Epithelial cell of prostate (primary cell): ENCODE measurements at places on chromosomes 5 and 9.

GRCh38 chr9:86246752-86247161, 12.7 kb downstream of the C9orf153 start:
- no peak for DNase-seq

- no peak for DNase-seq
Observed at GRCh38 chr9:129761901-129762369, 9.1 kb upstream of the PTGES start.

DNA sequence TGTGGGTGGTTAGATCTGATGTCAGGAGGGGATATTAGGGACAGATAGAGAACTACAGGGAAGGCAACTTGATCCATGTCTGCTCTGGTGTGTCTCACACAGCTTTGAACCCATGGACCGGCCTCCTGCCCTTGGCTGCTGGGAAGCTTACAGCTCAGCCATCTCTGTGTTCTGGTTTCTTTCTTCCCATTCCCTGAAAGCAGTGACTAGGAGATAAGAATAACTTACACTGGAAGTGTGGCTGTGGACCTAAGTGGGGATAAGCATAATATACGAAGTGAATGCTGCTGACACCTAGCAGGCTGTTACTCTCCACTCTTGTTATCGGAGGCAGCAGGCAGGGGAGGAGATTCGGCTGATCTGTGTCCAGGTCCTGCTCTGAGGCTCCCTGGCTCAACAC, 282.3 kb upstream of the TUT7 start:
- no peak for DNase-seq

DNA sequence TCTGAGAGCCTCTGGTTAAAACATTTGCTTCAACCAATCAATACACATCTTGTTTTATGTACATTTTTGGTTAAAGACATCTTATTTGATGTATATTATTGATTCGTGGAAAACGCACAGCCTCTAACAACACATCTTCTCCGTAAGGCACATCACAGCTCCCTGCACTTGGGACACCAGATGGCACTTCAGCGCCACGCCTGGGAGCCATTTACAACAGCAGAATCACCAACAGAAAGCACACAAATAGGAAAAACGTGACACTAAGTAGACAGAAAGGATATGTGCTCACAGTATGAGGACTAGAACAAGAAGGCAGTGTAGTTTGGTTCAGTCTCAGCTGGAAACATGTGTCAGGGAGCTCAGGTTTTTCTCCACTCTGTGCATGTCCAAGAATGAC, 199.7 kb downstream of the ROR2 start:
- DNase-seq: no peak

DNA sequence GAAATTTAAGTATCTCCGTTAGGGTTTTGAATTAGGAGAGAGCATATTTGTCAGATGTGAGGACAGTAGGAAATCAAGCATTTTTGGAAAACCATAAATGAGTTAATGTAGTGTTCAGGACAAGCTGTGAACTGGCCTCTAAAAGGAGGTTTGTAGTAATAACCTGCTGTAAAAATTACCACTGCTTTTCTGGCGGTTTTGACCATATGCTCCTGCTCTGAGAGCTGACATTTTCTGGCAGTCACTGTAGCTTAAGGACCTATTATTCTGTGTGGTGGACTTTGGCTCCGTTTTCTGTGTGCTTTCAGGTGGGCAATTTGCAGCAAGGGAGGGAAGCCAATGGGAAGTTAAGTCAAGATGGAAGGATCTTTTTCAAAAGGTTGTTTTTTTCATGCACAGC, 111.1 kb downstream of the SGCD start:
- DNase-seq: no peak

DNA sequence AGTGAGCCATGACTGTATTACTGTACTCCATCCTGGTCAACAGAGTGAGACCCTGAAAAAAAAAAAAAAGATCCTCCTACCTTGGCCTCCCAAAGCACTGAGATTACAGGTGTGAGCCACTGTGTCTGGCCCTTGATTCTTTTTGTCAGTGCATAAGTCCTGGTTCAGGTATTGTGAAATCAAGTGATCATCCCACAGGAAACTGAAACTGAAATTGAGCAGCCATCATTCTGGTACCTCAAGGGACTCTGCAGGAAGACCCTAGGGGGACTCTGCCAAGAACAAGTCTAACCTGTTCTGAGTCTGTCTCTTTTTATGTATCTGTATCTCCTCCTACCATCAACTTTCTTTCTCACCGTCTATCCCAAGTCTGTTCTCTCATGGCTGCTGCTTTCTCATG, 1.9 kb upstream of the DCAF10 start:
- no peak for DNase-seq

- no peak for DNase-seq
Observed at GRCh38 chr5:104513640-104514072, 951.1 kb upstream of the NUDT12 start.

GRCh38 chr5:157710882-157711281, 20.3 kb upstream of the THG1L start:
- no peak for DNase-seq

- no peak for DNase-seq
Observed at GRCh38 chr9:134624621-134625181, 16.9 kb upstream of the COL5A1 start.

GRCh38 chr9:116686693-116687073, 422 bp upstream of the TRIM32 start:
- no peak for DNase-seq

- no peak for DNase-seq
Observed at GRCh38 chr5:52794519-52794918, 6.8 kb downstream of the ITGA1 start.

DNA sequence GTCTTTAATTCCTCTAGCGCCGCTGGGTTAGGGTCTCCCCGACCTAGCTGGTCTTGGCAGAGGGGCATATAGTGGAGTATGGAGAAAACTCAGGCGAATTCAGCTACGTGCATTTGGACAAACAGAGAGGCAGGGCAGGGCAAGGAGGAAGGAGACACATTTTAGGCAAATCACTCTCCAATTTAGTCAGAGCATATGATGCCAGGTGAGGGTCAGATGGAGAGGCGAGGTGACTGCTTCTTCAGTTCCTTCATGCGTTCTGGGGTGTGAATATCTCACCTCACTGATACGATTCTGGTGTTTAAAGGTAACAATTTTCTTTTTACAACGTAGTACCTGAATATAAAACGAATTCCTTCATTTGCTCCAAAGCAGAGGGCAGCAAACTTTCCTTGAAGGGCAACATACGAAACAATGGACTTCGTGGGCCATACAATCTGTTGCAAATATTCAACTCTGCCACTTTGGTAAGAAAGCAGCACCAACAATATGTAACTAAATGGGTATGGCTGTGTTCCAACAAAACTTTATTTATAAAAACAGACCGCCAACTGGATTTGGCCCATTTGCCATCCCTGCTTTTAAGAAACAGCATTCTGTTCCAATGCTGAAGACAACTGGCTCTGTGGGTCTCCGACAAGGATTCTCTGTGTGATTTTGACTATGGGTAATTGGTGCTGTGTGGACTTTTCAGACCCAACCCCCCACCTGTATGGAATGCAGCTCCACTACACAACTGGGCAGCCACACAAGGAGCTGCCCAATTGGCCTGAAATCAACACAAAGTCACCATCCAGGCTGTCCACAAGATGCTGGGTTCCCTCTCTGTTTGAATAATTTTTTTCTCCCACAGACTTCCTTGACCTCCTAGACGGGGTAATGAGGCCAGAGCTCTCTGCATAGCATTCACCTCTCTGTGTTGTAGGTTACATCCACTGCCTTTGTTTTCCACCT, 53.8 kb downstream of the RAPGEF1 start:
- DNase-seq: no peak

DNA sequence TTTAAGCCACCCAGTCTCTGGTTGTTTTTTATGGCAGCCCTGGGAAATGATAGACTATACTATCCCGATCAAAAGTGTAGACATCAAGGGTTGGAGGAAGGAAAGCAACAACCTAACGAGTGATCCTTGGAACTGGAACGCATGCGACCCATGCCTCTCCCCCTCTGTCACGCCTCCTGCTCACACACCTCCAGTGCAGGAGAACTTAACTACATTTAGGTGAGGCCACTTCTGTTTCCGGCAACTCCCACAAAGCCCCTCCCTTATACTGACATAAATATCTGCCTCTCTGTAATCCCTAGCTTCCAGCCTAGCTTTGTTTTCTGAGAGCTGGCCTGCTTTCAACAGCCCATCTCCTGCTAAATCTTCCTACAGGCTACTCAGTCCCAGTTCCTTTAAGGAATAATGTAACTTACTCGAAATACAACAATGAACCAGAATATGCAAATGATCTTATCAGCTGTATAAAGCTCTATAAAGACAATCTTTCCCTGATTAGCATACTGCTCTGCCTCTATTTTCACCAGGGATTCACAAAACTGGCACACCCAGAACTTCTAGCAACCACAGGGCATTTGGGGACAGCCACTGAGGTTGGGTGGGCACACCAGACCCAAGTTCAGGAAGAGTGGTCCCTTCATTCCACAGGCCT, 73.9 kb downstream of the GABBR2 start:
- no peak for DNase-seq

GRCh38 chr5:123434796-123435195, 11.6 kb upstream of the CEP120 start:
- DNase-seq: no peak

- no peak for DNase-seq
Observed at GRCh38 chr5:129249886-129250285, 155.3 kb downstream of the ISOC1 start.

DNA sequence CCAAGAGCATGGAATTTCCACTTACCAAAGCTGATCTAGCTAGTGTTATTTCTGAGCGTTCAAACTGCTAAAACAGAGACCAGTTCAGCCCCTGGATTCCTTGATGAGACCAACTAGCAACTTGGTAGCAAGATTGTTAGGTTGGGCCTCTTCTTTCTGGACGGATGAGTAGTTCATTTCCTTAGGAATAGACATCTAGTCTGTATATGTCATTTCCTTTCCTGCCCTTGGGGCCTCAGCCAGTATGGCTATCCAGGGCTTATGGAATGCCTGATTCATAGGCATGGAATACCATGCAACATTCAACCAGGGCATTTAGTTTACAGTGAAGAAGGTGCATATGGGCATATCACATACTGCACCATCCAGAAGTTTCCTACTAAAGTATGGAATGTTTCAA, 14.5 kb upstream of the LPAR1 start:
- no peak for DNase-seq

DNA sequence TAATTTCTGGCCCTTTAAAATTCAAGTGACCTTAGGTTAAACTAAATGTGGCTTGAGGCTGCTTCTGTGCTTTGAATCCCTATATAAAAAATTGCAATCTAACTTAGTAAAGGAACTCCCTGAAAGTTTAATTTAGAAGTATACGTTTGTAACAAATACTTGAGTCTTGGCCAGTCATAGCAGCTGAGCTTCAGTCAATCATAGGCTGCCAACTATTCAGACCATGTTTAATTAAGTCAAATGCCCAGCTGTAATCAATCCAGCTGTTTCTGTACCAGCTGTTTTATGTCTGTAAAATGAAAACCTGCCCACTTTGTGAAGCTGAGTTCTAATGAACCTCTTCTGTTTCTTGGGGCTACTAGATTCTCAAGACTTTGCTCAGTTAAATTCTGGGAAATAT, 760.1 kb downstream of the MAT2B start:
- DNase-seq: no peak

DNA sequence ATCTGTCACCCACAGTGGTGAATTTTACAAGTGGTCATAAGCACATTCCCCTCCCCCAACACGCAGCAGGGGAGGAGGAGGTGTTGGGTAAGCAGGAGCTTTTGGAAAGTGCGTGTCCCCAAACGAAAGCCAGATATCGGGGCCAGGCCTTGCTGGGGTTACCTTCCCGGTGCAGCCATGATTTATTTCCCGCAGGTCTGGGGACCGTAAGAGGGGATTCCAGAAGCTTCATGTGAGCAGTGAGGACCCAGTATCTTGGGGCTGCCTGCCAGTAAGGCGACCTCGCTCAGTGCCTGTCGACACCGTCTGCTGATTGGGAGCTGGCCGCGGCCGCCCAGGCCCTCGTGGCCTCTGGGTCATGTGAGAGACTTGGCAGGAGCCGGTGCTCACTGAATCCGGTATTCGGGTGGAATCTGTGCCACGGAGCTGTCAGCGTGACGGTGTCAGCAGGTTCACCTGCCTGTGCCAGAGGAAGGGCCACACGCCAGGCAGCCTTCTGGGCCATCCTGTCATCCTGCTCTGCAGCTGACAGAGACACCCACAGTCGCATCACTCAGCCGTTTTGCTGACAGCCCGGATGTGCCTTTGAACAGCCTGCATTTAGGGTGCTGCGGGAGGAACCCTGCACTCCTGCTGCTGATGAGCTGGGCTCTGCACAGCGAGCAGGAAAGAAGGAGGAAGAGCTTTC, 37.3 kb downstream of the SEC61B start:
- no peak for DNase-seq

- no peak for DNase-seq
Observed at GRCh38 chr5:35360671-35361070, 130.4 kb upstream of the PRLR start.

DNA sequence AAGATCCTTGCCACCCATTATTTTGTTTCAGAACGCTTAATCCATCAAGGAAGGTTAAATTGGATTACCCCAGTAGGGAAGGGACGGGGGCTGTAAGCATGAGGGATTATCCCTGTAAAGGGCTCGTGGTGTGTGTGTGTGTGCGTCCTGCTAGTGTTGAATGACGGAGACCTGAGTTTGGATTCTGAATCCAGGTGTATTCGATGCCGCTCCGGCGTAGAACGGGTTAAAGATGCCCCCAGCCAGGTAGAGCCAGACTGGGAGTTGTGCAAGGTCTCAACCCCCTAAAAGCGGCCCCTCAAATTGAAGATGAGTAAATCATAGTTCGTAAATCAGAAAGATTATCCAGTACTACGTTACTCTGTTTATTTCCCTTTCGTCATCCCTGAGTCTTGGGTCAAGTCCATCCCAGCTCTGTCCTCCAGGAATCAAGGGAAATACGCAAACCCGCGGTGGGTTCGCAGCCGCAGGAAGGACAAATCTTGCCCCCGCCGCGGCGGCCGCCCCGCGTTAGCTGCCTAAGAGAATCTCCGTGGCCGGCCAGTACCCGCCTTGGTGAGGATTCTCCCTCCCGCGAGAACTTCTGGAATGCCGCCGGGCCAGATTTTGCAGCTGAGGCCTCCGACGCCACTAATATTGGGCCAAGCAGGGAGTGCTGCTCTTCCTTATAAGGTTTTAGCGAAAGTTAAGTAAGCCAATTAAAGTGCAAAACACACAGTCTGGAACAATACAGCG, 586 bp upstream of the MTAP start:
- peak; percentile 63 for DNase-seq

GRCh38 chr5:75469017-75469416, 42.4 kb downstream of the CERT1 start:
- DNase-seq: no peak

- no peak for DNase-seq
Observed at GRCh38 chr9:27086818-27087680, 22.0 kb upstream of the TEK start.

DNA sequence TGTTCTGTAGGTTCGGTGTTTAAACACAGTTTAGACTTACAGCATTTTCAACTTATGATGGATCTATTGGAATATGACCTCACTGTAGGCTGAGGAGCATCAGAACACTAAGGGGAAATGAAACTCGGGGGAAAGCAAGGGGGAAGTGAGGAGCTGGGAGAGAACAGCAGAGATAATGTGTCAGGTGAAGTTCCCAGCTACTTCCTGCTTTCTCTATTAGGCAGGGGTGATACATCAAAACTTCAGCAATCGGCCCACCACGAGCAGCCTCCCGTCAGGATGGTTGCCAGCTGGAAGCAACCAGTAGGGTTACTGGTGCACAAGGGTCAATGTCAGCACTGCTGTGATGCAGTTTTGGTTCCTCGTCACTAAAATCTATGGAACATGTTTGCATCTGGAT, 34.3 kb downstream of the FAT2 start:
- no peak for DNase-seq

GRCh38 chr5:177474002-177474476, 605 bp upstream of the DBN1 start:
- no peak for DNase-seq
